ENCODE measurements at places on chromosomes 6 and 20.

GRCh38 chr6:90110971-90111370, 185.7 kb downstream of the BACH2 start:
- no peak for DNase-seq

DNA sequence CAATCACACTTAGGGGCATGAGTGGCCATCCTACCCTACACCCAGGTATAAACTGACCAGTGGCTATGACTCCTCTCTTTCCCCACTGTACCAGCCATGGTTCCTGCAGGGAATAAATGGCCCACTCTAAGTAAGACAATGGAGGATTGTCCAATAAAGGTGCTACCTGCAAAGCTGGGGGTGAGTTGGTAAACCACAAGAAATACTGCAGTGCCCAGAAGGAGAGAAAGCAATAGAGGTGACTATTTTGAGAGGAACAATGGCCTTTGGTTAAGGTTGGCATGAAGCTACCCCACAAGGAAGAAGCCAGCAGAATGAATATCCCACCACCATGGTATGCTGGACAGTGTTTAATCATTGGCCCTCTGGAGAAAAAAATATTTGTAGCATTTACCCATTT, 233.3 kb upstream of the ECI2 start:
- no peak for DNase-seq

DNA sequence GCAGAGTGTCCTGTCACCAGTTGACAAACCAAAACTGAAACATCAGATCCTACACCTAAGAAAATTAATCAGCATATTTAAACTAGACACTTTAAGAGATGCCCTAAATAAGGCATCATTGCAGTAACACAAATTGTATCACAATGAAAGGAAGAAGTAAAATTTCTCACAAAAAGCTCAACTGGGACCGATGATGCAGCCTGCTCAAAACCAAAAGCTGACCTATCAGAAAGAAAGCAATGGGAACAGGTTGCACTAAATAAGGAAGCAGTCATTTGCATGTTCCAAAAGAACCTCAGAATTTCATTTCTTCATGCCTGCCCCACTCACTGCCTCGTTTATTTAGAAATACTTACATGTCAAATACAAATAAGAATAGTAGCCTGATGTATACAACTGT, 12.1 kb downstream of the HIVEP2 start:
- no peak for DNase-seq

GRCh38 chr20:673603-674001, 2.0 kb downstream of the SCRT2 start:
- DNase-seq = no peak

DNA sequence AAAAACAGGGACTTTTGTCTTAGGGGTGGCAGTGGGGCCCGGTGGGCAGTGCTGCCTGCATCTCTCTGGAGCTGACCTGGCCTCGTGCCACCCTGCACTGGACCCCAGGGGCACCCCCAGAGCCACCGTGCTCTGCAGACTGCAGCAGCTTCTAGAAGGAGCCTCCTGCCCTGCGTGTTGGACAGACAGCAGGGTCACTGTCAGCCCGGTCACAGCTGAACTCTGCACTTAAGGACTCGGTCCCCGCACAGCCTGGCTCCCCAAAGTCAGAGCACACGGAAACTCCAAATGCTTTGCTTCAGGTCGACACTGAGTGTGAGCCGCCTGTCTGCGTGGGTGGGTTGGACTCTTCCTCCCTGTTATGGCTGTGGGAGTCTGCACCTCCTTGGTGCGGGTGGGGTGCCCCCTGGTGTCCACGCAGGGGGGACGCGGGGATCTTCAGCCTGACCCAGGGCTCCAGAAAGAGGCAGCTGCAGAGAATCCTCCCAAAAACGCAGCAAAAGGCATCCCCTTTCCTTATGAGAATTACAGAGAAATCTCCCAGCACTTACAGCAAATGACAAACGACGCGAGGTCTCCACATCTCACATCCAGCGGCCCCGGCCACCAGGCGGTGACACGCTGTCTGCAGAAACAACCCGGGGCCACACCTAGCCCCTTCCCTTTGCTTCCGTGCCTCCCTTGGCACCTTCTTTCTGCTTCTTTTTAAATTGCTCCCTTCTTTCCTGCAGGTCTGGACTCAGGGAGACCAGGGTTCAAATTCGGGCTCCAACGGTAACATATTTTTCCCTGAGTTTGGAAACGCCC, 36.3 kb upstream of the DACT2 start:
- DNase-seq = no peak
